ENCODE measurements at places on chromosomes 12 and 14. TPM values are rescaled to one million over a fixed set of nuclear protein-coding genes. Genes with fewer than 3 reads are reported as not detected.

Gene NOC4L
- total RNA-seq, result 27.0 TPM

DNA sequence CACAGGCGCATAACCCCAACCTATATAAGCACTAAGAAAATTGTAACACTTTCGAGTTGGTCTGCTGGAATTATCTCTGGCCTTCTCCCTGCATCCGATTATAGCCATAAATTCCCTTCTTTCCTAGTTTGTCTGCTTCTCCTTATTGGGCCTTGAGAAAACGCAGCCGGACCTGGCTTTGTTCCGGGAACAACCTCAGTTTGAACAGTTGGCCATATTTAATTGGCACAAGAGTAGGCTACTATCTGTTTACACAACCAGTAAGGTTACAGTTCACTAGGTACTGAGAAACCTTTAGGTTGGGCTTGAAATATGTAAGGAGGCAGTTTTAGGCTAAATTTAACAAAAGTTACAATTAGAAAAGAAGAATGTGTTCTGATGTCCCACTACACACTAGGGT, 176.1 kb downstream of the IPO8 start:
- peaks cover 2% of the 10 kb centered on the region for H3K36me3 ChIP-seq
- H3K27me3 ChIP-seq, result no peaks in the 10 kb centered on the region
- peaks cover 21% of the 10 kb centered on the region for H3K4me1 ChIP-seq
- no peak overlapping the region for H3K4me3 ChIP-seq

- H3K27me3 ChIP-seq, result peaks cover 47% of the 10 kb centered on the region
- peaks cover 1% of the 10 kb centered on the region for H3K4me1 ChIP-seq
- no peak overlapping the region for H3K4me3 ChIP-seq
- peak; percentile 7 for DNase-seq
- no peak overlapping the region for H3K27ac ChIP-seq
Measured at GRCh38 chr12:5512601-5512970, 80.7 kb downstream of the NTF3 start.

DNA sequence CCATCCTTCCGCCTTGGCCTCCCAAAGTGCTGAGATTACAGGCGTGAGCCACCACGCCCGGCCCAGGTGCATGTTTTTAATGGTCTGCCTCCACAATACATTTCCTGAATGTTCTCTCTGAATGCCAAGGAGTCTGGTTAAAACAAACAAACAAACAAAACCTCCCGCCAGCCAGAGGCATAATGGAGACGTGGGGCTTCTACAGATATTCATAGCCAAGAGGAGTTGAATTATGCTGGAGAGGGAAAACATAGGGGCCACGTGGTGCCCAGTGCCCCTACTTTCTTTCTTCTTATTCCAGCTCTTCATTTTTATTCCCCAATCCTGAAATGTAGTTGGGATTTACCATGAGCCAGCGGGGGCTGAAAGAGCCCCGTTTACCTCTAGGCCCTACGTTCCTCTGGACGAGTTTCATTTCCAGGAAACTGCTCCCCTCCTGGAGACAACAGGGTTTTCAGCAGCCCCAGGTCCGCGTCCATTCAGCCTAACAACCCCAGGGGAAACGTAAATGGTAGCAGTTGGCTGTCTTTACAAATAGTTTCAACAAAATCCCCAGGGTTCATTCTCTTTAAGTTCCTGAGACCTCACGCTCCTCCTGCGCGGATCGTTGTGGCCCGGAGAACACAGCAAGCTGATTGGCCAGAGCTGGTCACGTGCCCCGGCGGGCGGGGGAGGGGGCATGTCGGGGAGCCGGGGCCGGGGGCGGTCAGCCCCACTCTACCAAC, 108.5 kb upstream of the ESRRB start:
- H3K27me3 ChIP-seq, result peaks cover 28% of the 10 kb centered on the region
- no peaks in the 10 kb centered on the region for H3K36me3 ChIP-seq
- H3K4me1 ChIP-seq, result no peaks in the 10 kb centered on the region

Gene B4GALNT1
- total RNA-seq, result 1.1 TPM

GRCh38 chr12:104599272-104600035, 142.7 kb downstream of the CHST11 start:
- no peak overlapping the region for H3K4me3 ChIP-seq
- H3K4me1 ChIP-seq, result peaks cover 15% of the 10 kb centered on the region
- DNase-seq, result no peak
- no peak overlapping the region for H3K27ac ChIP-seq

- no peaks in the 10 kb centered on the region for H3K36me3 ChIP-seq
- H3K27me3 ChIP-seq, result peaks cover 11% of the 10 kb centered on the region
- H3K27ac ChIP-seq, result no peak overlapping the region
- H3K4me1 ChIP-seq, result peaks cover under 1% of the 10 kb centered on the region
Measured at GRCh38 chr14:21915826-21916225, 242.2 kb upstream of the OR4E1 start.

DNA sequence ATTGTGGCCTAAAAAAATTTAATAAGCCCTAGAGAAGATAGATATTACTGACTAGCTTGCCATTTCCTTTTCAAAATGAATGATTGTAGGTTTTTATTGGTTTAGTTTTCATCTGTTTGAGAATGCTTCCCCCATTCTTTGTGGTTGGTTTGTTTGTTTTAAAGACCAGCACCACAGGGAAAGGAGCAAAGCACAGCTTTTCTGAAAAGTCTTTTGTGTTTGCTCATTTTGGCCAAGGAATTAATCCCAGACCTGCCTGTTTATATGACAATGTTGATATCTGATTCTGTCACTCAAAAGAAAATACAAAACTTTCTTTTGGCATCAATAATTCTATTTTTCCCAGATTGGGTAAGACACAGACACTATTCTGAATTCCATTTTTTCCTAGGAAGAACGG, 312.5 kb upstream of the FLRT2 start:
- no peaks in the 10 kb centered on the region for H3K27me3 ChIP-seq
- H3K36me3 ChIP-seq, result peaks cover 4% of the 10 kb centered on the region
- peaks cover 4% of the 10 kb centered on the region for H3K4me1 ChIP-seq

- H3K4me3 ChIP-seq, result no peak overlapping the region
- peaks cover 2% of the 10 kb centered on the region for H3K36me3 ChIP-seq
- peaks cover 39% of the 10 kb centered on the region for H3K4me1 ChIP-seq
- peak overlapping the region; percentile 75 for H3K27ac ChIP-seq
Measured at GRCh38 chr12:115871714-115872113, 405.8 kb downstream of the MED13L start.

DNA sequence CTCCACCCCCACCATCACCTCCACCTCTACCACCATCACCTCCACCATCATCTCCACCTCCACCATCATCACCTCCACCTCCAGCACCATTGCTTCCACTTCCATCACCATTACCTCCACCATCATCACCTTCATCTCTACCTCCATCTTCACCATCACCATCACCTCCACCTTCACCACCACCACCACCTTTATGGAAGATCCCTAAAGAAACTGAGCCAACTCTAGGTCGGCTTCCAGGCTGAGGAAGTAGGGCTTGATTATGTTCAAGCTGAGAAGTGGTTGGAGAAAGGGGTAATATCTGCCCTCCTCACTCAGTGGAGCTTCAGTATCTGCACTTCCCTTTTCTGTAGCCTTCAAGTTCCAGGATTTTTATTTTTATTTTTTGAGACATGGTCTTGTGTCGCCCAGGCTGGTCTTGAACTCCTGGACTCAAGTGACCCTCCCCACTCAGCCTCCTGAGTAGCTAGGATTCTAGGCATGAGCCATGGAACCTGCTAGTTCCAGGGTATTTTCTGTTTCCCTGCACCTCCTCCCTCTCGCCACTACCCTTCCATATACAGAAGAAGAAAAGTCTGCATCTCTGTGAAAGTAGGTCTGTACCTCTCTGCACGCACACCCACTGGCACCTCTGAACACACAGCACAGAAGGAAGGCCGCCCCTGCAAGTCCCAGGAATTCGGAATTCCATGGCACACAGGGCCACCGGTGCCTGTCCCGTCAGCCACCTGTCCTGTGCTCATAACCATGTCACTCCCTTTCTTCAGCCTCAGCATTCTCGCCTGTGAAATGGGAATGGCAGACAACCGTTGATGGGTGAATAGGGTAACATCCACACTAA, 5.9 kb downstream of the ZBTB42 start:
- DNase-seq, result no peak
- H3K4me3 ChIP-seq, result no peak overlapping the region
- H3K36me3 ChIP-seq, result peaks cover 2% of the 10 kb centered on the region
- no peaks in the 10 kb centered on the region for H3K27me3 ChIP-seq

GRCh38 chr12:49631336-49631907, 8.1 kb downstream of the PRPF40B start:
- no peak overlapping the region for H3K27ac ChIP-seq
- no peak overlapping the region for H3K4me3 ChIP-seq
- H3K4me1 ChIP-seq, result no peaks in the 10 kb centered on the region
- H3K27me3 ChIP-seq, result no peaks in the 10 kb centered on the region

DNA sequence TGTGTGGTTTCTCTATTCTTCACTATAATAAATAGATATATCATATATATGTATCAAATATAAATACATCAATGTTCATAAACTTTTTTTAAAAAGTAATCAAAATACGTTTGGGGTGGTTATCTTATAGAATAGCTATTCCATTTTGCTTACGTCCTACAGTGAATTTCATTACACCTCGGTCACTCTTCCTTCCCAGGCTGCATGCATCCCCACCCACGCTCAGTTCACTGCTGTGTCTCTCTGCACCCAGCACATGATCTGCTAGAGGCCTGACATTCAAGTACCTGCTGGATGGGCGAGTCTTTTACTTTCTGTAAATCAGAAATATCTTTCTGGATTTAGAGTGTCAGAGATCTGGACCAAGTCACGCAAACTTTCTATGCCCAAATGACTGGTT, 3.6 kb downstream of the STX2 start:
- H3K27ac ChIP-seq, result no peak overlapping the region
- no peak for DNase-seq
- peaks cover 15% of the 10 kb centered on the region for H3K27me3 ChIP-seq

DNA sequence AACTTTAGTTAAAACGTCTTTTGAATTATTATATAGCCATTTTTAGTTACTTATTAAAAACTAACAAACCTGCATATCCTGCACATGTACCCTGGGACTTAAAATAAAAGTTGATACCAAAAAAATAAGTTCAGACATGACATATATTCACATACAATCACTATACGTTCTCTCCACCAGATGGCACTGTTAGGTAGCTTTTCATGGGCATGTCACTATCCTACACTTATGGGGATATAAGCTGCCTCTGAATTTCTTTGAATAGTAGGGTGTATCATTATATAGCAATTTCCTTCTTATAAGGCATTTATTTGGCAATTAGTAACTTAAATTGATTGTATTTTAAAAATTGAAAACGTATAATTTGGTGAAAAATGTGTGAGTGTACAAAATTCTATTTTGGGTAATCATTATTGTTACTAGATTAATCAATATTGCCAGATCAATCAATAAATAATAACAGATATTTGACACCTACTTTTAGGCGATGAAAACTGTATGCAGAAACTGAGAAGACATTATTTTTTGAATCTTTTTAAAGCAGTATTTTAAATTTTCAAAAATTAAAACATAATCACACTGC, 31.8 kb upstream of the OR10A7 start:
- H3K4me3 ChIP-seq, result no peak overlapping the region
- H3K4me1 ChIP-seq, result no peaks in the 10 kb centered on the region
- no peaks in the 10 kb centered on the region for H3K36me3 ChIP-seq
- DNase-seq, result peak; percentile 37
- no peak overlapping the region for H3K27ac ChIP-seq

GRCh38 chr14:50763382-50764007, 67.5 kb downstream of the NIN start:
- H3K36me3 ChIP-seq, result peaks cover 24% of the 10 kb centered on the region
- H3K4me3 ChIP-seq, result no peak overlapping the region
- no peak overlapping the region for H3K27ac ChIP-seq
- DNase-seq, result no peak
- no peaks in the 10 kb centered on the region for H3K27me3 ChIP-seq

Gene PTHLH
- total RNA-seq, result 0.93 TPM

Gene FAIM2
- not detected for total RNA-seq

GRCh38 chr12:12408265-12408690, 51.4 kb downstream of the BORCS5 start:
- no peak overlapping the region for H3K4me3 ChIP-seq
- no peak for DNase-seq
- H3K4me1 ChIP-seq, result peaks cover 12% of the 10 kb centered on the region

- H3K4me1 ChIP-seq, result peaks cover 47% of the 10 kb centered on the region
- no peaks in the 10 kb centered on the region for H3K27me3 ChIP-seq
- peak within 1 kb of the TSS; percentile 99 for H3K27ac ChIP-seq
- peak; percentile 91 for DNase-seq
Measured at GRCh38 chr12:51025836-51026638, at the start of gene SLC11A2. Gene SLC11A2, minus strand, starts transcription at chr12:51026384. Its CDS starts 15,656 bp downstream, at chr12:51010728.

Data from progenitor cell of endocrine pancreas (in vitro differentiated cells).